ENCODE measurements at places on chromosomes 5 and 9.
A peak's percentile ranks its signal among the peaks of the same experiment; 100 is the strongest.

- no peak for DNase-seq
Measured at GRCh38 chr5:33743099-33743498, 148.7 kb downstream of the ADAMTS12 start.

- DNase-seq, result peak; percentile 42
Measured at GRCh38 chr9:122347348-122348287, 23.2 kb upstream of the PTGS1 start.

- DNase-seq, result no peak
Measured at GRCh38 chr5:27598576-27598975, 560.2 kb upstream of the CDH9 start.

DNA sequence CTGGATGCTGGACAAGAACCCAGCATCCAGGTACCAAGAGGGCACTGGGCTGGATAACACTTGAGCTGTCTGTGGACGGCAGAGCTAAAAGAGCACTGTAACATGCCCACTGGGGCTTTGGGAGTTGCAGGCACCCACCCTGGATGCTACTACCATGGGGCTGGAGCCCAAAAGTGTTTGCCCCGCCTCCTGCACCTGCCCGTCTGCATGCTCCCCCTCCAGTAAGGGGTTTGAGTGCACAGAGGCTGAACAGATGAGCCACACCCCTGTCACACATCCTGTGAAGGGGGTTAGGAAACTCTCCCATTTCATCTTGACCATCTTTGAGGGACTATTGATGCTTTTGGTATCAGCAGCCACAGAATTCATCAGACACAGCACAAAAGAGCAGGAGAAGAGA, 69.0 kb downstream of the LIX1 start:
- DNase-seq, result no peak

DNA sequence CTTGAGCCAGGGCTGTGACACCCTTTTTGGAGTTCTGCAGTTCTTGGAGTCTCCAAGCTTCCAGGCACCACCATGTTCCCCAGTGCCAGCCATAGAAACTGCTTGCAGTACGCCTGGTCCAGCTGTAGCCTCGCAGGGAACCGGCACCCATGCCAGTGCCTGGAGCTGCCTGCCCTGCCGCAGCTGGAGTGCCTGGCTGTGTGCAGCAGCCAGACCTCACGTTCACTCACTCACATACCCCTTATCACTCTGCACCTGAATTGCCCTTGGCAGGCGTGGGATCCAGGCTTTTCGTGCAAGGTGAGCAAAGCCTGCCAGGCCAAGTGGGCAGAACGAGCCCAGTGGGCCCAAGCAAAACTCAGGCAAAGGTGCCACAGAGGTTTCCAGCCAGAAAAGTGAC, 77.8 kb upstream of the SHB start:
- DNase-seq, result no peak

- DNase-seq, result no peak
Measured at GRCh38 chr5:150457121-150457520, 7.6 kb upstream of the RPS14 start.

All from SW480 (cell line).